Forelimb muscle (tissue), 1 donor: ENCODE measurements at places on chromosomes 2 and 18. TPM values are rescaled to one million over a fixed set of nuclear protein-coding genes. Genes with fewer than 3 reads are reported as not detected.

DNA sequence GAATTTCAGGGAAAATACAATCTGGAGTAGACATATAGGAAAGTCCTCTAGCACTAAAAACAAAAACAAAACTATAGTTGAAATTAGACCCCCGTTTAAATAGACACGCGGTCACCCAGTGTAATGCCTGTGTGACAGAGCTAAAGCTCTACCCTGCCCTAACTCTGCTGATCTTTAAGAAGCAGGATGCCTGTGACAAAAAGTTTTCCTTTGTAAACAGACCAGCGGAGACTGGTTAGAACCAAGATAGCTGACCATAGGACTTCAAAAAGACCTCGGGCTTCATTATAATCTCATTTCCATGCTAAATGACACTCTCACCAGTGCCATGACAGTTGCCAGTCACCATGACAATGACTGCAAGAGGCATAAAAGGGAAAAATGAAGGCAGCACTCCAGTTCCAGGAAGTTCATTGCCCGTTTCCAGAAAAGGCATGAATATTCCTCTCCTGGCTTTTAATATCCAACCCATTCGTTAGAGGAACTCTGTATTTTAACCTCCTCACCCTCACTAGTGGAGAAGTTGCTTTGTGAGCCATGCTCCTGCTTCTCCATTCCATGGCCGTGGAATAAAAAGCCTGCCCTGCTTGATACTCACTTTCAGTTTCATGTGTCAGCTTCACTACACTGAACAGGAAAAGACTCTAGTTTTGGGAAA is 157.2 kb upstream of the COPS8 start:
- DNase-seq: no peak

SIX2 gene
- polyA plus RNA-seq: 6.2 TPM

- no peak for DNase-seq
Measured at GRCh38 chr2:239916205-239917124, 108.7 kb downstream of the NDUFA10 start.

DNA sequence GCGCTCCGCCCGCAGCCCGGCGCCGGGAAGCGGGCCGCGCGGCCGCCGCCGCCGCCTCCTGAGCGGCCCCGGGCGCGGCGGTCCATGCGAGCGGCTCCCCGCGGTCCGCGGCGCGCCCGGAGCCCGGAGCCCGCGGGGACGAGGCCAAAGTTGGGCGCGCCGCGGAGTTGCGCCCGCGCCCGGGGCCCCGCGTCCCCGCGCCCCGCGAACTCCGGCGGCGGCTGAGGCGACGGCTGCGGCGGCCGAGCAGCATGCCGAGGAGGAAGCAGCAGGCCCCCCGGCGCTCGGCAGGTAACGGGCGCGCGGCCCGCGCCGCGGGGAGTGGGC is 992 bp downstream of the TSHZ1 start:
- DNase-seq: no peak

B3GNT7 gene
- 0.48 TPM for polyA plus RNA-seq

- no peak for DNase-seq
Measured at GRCh38 chr2:32756074-32756727, 128.4 kb downstream of the TTC27 start.

- DNase-seq: no peak
Measured at GRCh38 chr2:26018184-26019055, 15.5 kb upstream of the RAB10 start.

GRCh38 chr2:189204322-189204941 is 24.9 kb upstream of the COL5A2 start:
- DNase-seq: no peak

- no peak for DNase-seq
Measured at GRCh38 chr2:207155516-207156444, 10.0 kb downstream of the KLF7 start.

- no peak for DNase-seq
Measured at GRCh38 chr2:73284296-73285158, at the start of gene FBXO41. TSS of gene FBXO41 (minus strand) at chr2:73284478. CDS start at chr2:73269630, 14,848 bp downstream.

MREG gene
- polyA plus RNA-seq: 2.5 TPM

KCNJ13 gene
- 0.33 TPM for polyA plus RNA-seq

DNA sequence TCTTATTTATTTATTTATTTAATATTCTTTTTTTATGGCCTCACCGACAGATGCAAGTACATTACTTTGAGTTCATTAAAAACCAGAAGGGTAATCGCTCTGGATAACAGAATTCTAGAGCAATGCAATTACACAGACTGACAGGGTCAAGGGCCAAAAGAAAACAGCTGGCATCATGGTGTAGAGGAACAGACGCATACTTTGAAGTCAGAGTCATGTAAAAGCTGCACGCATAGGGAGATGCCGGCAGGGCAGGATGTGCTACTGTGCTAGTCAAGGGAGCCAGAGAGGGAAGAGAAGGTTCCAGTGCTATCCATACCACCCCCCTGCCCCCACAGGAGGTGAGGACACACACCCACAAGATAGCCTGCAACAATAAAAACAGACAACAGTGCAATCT is 115.2 kb upstream of the TFCP2L1 start:
- DNase-seq: no peak

FAM124B gene
- 9.2 TPM for polyA plus RNA-seq

GRCh38 chr18:37012452-37012851 is 183.5 kb downstream of the KIAA1328 start:
- DNase-seq: no peak

DNA sequence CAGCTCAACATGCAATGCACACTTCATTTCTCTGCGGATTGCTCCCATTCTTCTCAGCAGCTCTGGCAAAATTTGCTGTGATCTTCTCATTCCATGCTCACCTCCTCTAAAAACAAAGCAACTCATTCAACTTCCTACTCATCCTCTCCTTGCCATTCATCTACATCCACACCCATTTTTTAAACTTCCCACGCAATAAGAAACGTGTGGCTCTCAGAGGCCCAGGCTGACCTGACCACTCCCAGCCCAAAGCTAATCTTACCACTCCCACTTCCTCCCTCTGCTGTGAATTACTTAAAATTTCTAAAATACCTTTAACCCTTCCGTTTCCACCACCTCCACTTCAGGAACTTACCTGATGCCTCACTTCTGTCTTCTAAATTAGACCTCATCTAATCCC is 15.2 kb downstream of the ABCB11 start:
- no peak for DNase-seq

DNA sequence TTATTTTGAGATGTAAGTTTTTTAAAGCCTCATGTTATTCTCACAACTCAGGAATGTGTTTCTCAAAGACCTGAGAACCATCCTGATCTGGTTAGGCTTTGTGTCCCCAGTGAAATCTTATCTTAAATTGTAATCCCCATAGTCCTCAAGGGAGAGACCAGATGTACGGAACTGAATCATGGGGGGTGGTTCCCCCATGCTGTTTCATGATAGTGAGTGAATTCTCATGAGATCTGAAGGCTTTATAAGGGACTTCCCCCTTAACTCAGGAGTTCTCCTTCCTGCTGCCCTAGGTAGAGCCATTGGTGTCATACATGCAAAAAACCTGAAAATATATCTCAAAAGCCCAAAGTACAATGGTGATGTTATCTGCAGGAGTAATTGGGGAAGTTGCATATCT is 836.7 kb downstream of the CBLN2 start:
- no peak for DNase-seq

PLA2R1 gene
- 1.9 TPM for polyA plus RNA-seq

DNA sequence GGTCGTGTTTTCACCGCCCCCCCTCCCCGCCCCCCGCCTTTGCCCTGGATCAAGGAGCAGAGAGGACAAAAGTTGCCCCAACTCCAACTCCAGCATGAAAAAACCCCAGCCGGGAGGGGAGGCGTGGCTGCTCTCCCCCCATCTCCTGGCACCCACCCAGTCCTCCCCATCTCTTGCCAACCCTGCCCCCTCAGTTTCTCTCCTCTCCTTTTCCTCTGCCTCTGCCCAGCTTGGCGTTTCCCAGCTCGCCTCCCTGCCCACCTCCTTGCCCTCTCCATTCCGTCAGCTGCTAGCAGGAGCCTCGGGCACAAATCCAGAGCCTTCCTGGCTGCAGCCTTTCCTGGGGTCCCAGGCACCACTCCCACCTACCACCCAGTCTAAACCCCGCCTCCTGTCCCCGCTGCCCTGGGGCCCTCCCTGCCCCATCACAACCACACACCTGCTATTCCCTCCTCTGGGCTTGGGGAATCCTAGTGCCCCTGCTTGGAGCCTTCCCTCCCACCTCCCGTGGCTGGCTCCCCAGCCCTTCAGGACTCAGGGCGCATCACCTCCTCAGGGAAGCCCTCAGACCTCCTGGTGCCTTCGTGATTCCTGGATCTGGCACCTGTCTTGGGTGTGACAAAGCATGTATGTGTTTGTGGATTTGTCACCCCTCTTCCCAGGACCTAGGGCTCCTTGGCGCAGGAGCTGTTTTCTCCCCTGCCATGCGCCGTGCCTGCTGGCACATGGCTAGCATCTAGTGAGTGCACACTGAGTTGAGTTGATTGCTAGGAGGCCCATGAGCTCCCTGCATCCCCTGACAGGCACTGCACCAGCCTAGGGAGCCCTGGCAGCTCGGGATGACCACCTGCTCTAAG is 209.1 kb downstream of the TFCP2L1 start:
- no peak for DNase-seq

- no peak for DNase-seq
Measured at GRCh38 chr2:60216452-60216995, 336.9 kb downstream of the BCL11A start.

CDH19 gene
- 1.3 TPM for polyA plus RNA-seq
